Right cardiac atrium (tissue), 5 donors: ENCODE measurements at places on chromosomes 2 and 18. TPM values are rescaled to one million over a fixed set of nuclear protein-coding genes. Genes with fewer than 3 reads are reported as not detected.
A peak's percentile ranks its signal among the peaks of the same experiment; 100 is the strongest.

Gene ADCY3
- 30.4 TPM for total RNA-seq

Gene ITPRIPL1
- 0.68 TPM for total RNA-seq

DNA sequence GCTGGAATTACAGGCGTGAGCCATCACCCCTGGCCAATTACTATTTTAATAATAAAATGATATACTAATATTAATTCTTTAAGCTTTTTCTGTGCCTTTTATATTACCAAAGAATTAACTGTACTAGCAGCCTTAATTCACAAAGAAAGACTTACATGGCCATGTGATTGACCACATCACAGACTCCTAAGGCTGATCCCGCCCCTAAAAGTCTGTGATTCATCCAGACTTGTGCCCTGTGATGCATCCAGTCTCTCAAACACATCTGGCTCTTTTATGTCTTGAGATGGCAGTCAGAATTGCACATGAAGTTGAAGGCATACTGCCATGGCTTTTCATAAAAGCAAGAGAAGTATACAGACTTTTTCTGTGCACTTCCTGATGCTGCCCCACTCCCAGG lies 91.7 kb downstream of the DTNA start:
- no peak for DNase-seq

DNA sequence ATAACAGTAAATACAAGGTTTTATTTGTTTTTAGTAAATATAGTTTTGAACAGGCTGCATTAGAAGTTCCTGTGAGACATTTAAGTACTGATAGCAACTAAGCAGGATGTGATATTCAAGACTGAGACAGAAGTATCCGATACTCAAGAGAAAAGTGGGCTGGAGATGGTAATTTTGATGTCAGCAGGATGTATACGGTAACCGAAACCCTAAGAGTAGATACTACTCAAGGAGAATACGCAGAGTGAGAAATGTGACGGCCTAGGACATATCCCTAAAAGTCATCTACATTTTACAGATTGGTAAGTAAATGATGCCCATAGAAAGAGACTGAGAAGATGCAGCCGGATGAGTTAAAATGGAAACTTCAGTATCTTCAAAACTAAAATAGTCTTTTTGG lies 115.4 kb downstream of the GORASP2 start:
- DNase-seq, result no peak

Gene ATP5F1A
- total RNA-seq, result 1,109 TPM

Gene ABCG8
- total RNA-seq, result not detected

GRCh38 chr2:238107525-238108422 lies 7.6 kb downstream of the ESPNL start:
- peak; percentile 45 for DNase-seq

Gene LCT
- not detected for total RNA-seq

- DNase-seq, result no peak
These were observed 58.8 kb downstream of the APOB start for GRCh38 chr2:20985062-20985461.

GRCh38 chr18:74982946-74983635 lies 225.8 kb downstream of the PTGR3 start:
- DNase-seq, result no peak

Gene AQP4
- 18.0 TPM for total RNA-seq

GRCh38 chr2:63589148-63589958 lies 590 bp downstream of the MDH1 start:
- no peak for DNase-seq

DNA sequence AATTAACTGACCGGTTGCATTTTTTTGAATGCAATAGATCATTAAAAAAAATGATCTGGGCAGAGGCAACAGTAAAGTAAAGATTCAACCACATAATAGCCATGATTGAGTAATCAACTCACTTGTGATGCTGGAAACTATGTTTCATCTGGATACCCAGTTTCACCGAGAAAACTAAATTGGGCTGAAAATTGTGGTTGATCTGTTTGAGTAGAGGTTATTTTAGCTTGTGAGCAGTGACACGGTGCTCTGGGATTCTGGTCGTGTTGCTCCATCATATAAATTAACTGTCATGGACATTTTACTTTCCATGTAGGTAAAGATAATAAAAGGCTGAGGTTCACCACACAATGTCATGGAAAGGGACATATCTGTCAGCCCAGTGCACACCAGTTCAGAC lies 58.7 kb downstream of the CD226 start:
- no peak for DNase-seq

GRCh38 chr2:47984041-47984440 lies 77.7 kb upstream of the FBXO11 start:
- peak; percentile 39 for DNase-seq

Gene SPC25
- not detected for total RNA-seq

Gene DSEL
- 6.2 TPM for total RNA-seq

DNA sequence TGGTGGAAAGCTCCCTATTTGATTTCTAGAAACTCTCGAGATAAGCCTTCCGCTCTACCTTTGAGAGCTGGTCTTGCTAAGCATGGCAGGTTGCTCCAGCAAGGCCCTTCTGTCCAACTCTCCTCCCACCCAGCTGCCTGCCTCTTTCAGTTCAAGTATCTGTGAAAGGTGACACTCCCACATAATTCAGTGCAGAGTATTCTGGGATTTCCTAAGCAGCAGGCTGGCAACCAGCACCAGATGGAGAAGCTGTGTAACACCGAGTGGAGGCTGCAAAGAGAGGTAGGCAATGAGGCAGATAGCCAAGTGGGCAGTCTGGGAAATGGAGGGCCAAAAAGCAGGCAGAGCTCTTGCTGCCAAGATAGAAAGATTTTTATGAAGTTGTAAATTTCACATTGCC lies 88.4 kb upstream of the CAVIN2 start:
- DNase-seq, result no peak
